ENCODE measurements at places on chromosomes 16 and 17.

DNA sequence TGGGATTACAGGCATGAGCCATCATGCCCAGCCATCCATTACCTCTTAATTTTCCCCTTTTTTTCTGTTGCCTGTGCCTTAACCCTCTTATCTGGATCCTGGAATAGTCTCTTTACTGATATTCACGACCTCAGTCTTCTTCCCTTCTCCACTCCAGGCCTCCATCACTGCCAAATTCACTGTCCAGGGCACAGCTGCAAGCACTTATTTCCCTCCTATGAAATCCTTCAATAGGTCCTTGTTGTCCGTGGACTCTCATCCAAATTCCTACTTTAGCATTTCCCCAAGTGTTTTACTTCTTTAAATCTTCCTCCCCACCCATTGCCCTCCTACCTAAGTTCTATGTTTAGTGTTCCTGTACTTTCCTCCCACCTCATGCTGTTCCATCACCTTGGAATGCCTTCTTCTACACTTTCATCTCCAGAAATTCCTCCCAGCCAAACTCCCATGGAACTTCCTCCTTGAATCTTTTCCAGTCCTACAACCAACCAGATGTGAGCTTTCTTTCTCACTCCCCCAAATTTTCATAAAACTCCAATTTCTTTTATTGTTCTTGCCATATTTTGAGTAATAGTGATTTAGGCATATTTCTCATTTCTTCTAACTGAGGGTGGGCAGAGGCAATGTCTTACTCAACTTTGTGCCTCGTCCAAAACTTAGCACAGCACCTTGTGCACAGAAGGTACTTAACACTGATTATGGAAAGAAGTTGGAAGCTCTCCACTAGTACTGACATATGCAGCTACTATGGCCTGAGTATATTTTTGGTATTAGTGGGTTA is 35.3 kb downstream of the FAM20A start:
- peak; percentile 20 for DNase-seq

DNA sequence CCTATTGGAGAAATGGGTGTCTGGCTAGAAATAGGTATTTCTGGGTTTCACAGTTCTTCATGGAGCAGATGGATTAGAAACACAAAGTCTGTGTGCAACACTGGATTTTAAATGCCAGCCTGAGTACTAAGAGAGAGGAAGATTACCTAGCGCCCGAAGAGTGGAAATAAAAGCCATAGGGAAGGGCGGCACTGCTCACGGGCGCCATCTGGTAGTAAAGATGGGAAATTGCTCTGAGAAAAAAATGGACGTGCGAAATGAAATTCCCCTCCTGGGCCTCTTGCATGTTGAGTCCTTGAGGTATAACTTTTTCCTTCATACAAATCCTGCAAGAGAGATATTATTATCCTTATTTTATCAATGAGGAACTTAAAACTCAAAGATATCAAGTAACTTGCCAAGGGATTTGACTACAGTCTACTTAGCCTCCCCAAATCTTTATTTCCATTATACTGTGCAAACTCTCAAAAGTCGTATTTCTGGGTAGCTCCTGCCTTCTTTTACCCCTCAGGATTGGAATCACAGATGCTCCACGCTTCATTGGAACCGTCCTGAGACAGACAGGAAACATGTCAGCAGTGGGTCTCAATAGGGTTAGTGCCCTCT is 72.8 kb downstream of the MMD start:
- peak; percentile 7 for DNase-seq

- DNase-seq = no peak
Measured at GRCh38 chr16:66364117-66364958, 2.2 kb upstream of the CDH5 start.

DNA sequence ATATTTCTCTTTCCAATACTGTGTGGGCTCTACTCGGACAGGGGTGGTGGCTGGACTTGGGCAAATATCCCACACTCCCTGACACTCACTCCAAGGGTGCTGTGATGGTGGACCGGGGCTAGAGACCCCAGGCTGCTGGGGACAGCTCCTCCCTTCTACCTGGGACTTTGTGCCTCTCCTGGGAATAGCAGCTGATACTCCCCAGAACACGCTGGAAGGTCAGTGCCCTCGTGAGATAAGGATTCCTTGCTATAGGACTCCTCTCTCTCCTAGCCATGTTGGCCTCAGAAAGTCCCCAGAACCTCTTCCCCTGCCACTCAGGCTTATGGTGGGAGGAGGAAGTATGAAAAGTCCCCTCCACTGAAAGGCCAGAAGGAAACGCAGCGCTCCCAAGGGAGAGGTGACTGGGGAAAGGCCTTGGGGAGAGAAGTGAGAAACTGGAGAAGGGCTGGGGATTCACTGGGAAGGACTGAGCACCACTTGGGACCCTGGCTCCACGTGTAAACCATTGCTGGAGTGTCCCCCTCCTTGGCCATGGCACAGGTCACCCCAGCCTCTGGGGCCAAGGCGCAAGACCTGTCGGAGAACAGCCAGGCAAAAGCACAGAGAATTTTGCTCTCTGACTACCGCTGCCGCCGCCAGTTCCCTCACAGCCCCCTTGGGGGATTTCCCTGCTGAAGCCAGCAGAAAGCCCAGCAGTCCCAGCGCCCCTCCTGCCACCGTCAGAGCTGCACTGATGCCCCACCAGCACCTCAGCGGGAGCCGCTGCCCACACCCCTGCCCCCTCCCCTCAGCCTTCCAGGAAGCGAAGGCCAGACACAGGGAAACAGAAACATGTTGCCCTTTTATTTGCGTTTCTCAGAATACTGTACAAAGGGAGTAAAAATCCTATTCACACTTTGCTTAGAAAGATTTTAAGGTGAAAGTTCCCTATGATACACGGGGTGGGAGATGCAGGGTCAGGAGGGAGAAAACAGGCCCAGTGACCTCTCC is 2.1 kb upstream of the GSDMB start:
- DNase-seq = no peak

DNA sequence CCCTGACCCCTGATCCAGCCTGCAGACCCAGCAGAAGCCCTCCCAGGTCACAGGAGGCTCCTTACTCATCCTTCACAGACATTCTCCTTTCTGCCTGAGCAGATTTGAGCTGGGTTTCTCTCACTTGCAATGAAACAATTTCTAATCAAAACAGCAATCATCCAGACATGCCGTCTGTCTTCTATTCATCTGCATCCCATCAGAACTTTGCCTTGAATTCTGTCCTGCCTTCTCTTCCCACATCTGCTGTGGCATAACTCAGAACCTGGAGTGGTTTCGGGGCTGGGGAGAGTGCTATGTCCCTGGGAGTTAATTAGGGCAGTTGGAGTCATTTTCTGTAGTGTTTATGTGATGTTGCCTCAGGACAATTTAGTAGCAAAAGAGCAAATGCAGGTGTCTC is 278.6 kb downstream of the CBLN1 start:
- no peak for DNase-seq

- no peak for DNase-seq
Measured at GRCh38 chr17:67027031-67027628, 17.2 kb upstream of the CACNG1 start.

- DNase-seq = no peak
Measured at GRCh38 chr17:79023886-79024771, at the start of gene C1QTNF1. TSS of gene C1QTNF1 (plus strand) at chr17:79024169. CDS start at chr17:79043969, 19,800 bp downstream.

DNA sequence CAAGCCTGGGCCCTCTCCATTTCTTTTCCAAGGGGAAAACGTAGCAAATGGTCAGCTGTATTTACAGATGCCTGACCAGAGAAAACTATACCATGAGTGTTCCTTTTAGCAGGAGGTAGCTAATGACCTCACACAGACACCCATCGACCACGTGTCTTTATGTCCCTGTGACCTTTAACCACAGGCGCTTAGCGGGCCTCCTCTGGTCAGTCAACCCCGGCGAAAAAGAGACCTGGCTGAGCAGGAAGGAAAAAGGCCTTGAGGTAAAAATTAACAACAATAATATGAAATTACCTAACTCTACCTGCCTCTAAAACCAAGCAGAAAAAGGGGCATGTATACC is 9.1 kb downstream of the NUDT16L1 start:
- no peak for DNase-seq

DNA sequence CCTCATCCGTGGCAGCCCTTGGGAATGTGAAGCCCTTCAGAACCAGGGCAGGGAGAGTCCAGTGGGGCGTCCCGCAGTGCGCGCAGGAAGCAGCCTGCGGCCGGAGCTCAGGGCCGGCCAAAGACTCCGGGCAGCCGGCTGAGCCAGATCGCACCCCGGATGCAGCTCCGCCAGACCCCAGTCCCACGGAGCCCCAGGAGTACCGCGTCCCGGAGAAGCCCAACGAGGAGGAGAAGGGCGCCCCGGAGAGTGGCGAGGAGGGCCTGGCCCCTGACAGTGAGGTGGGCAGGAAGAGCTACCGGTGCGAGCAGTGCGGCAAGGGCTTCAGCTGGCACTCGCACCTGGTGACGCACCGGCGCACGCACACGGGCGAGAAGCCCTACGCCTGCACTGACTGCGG is 6.9 kb downstream of the ZNF205 start:
- no peak for DNase-seq

- no peak for DNase-seq
Measured at GRCh38 chr16:85656351-85657266, 32.1 kb downstream of the GINS2 start.

DNA sequence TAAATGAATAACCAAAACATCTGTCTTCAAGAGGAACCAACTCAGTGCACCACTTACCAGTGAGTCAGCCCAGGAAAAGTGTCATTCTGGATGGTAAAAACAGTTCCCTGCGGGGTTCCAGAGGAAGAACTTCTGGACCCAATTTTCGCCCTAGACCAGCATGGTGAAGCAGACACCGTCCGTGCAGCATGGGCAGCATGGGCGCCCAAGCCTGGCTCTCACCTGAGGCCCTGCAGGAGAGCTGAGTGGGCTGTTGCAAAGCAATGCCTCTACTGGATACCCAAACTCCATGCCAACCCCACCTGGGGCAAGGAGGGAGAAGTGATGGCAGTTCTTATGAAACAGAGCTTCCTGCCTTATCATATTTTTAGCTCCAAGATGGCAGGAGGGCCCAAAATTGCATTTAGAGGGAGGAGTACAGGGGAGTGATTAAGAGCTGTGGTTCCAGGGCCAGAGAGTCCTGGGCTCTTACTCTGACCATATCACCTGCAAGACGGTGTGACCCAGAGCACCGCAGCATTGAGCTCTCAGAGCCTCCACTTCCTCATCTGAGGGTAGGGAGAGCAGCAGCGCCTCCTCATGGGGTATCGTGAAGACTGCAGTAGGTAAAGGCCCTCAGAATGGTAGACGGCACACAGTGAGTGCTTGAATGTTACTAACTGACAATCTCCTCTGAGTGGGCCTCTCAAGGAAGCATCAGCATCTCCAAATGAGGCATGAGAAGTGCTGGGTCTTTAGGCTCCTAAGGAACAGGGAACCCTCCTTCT is 16.6 kb upstream of the INPP5K start:
- peak; percentile 3 for DNase-seq

DNA sequence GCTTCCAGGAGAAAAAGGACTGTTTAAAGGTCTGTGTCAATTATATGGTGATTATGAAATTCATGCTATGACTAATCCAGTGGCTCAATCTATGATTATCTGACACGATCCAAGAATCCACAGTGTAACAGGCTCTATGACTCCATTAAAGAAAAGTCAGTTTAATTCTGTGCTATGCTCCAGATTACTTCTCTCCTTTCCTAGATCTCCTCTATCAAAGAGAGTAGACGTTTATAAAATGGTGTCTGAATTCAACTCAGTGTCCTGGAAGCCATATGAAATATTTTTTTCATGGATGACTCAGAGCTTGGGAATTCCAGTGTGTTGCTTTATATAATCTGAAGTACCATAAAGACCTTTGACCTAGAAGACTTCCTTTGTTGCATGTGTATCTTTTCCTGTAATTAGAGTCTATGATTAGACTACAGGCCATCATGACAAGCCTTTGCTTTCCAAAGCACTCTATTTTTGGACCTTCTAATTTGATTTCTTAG is 27.0 kb upstream of the NF1 start:
- no peak for DNase-seq

- DNase-seq = no peak
Measured at GRCh38 chr17:55295411-55296170, 30.8 kb downstream of the HLF start.

GRCh38 chr16:53085931-53086421 is 31.2 kb downstream of the CHD9 start:
- DNase-seq = no peak

DNA sequence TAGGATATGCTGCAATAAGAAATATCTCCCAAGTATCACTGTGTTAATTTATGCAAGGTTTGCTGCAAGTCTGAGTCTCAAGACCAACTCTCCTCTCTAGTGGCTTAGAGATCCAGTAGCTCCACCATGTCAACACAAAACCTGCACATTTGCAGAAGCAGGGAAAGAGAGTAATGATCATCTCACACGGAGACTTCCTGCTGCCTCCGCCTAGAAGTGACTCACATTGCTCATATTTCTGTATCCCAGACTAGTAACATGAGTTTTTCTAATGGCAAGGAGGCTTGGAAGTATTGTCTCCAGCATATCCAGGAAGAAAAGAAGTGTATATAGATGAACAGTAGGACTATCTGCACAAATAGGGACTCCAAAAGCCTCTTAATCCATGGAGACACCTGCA is 15.0 kb upstream of the IRX6 start:
- DNase-seq = no peak

DNA sequence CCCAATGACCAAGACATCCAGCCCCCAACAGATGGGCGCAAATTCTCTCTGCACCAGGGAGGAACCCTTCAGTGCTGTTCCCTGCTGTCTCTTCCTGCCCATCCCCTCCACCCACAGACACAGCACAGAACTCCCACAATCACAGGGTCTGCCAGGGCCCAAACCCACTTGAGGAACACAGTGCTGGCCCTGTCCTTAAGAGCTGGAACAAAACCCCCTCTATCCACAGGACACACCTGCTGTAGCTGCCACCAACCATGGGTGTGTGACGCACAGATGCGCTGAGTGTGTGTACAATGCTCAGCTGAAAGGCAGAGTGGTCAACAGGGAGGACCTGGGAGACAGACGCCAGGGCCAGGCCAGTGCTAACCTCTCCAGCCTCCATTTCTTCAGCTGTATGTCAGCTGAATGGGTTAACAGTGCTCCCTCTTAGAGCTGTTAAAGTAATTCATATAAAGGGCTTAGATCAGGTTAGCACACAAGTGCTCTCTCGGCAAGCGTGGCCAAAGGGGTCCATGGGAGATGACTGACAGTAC is 62.1 kb downstream of the AMFR start:
- no peak for DNase-seq

DNA sequence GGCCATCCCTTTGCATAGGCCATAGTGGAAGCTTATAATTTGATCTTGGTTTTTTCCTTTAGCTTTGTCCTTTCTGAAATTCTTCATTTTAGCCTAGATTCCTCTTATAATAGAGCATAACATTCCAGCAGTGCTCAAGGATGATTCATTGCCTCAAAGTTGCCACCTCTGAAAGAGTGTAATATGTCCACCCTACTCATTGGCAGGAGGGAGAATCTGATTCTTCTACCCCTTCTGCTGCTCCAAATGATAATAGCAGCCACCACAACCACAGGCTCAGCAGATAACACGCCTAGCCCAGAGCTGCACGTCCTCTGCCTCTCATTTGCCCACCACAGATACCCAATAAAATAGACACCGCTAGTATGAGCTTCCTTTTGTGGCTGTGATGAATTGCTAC is 337.4 kb upstream of the HSBP1 start:
- DNase-seq = no peak

All from hippocampal formation (tissue), 2 donors.